ENCODE measurements at places on chromosomes 1 and 21. TPM values are rescaled to one million over a fixed set of nuclear protein-coding genes. Genes with fewer than 3 reads are reported as not detected.

DNA sequence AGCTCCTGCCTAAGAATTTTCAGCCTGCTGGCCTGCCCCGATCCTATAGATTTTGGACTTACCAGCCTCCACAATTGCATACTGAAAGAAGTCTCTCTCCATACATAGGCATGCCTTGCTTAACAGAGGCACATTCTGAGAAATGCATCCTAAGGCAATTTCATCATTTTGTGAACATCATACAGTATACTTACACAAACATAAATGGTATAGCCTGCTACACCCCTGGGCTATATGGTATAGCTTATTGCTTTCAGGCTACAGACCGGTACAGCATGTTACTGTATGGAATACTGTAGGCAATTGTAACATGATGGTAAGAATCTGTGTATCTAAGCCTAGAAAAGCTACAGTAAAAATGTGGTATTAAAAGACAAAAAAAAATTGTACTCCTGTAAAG, 174.7 kb downstream of the NRIP1 start:
- H3K27me3 ChIP-seq = no peaks in the 10 kb centered on the region
- peaks cover 2% of the 10 kb centered on the region for H3K4me1 ChIP-seq
- no peak overlapping the region for H3K27ac ChIP-seq
- no peak overlapping the region for H3K4me3 ChIP-seq
- DNase-seq = no peak

GRCh38 chr1:121516234-121516967, 331.6 kb downstream of the SRGAP2C start:
- peak; percentile 40 for DNase-seq
- H3K4me3 ChIP-seq = peak overlapping the region; percentile 79
- peak overlapping the region; percentile 96 for H3K27ac ChIP-seq
- H3K36me3 ChIP-seq = peaks cover 9% of the 10 kb centered on the region
- no peaks in the 10 kb centered on the region for H3K27me3 ChIP-seq

GRCh38 chr1:171206978-171207355, 21.9 kb downstream of the FMO2 start:
- no peaks in the 10 kb centered on the region for H3K4me1 ChIP-seq
- H3K27me3 ChIP-seq = peaks cover 18% of the 10 kb centered on the region
- no peak overlapping the region for H3K4me3 ChIP-seq
- DNase-seq = no peak

DNA sequence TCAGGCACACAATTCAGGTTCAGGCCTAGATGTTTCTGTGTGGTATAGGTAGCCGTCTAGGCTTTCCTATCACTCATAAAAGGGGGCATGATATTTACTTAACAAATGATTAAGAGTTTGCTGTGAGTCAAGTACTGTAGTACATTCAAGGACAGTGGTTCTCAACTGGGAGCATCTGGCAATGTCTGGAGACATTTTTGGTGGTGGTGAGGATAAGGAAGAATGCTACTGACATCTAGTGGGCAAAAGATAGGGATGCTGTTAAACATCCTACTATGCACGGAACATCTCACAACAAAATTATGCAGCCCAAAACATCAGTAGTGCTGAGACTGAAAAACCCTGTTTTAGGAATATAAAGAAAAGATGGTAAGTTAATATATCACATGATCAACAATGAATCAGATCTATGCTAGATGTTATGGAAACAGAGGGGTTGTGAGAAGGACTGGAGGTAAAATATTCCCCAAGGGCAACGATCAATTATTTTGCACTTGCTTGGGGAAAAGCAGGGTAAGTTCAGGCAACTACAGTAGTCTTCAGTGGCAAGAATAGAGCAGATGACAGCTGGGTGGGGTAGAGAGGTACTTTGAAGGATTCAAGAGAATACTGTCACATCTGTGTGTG, 4.9 kb downstream of the DNTTIP2 start:
- peaks cover 21% of the 10 kb centered on the region for H3K4me1 ChIP-seq
- no peak for DNase-seq
- peaks cover 41% of the 10 kb centered on the region for H3K36me3 ChIP-seq
- H3K27me3 ChIP-seq = no peaks in the 10 kb centered on the region

DNA sequence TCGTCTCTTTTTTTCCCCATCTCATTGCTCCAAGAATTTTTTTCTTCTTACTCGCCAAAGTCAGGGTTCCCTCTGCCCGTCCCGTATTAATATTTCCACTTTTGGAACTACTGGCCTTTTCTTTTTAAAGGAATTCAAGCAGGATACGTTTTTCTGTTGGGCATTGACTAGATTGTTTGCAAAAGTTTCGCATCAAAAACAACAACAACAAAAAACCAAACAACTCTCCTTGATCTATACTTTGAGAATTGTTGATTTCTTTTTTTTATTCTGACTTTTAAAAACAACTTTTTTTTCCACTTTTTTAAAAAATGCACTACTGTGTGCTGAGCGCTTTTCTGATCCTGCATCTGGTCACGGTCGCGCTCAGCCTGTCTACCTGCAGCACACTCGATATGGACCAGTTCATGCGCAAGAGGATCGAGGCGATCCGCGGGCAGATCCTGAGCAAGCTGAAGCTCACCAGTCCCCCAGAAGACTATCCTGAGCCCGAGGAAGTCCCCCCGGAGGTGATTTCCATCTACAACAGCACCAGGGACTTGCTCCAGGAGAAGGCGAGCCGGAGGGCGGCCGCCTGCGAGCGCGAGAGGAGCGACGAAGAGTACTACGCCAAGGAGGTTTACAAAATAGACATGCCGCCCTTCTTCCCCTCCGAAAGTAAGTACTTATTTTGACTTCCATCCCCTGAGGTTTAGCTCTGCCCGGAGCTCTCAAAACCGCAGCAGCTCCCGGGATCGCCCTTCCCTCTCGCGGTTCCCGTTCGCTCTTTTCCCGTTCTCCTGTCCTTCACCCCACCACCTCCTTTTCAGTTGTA, 1.5 kb downstream of the TGFB2 start:
- no peak overlapping the region for H3K27ac ChIP-seq
- H3K4me3 ChIP-seq = no peak overlapping the region

- no peaks in the 10 kb centered on the region for H3K36me3 ChIP-seq
- no peak for DNase-seq
- H3K4me1 ChIP-seq = no peaks in the 10 kb centered on the region
- H3K4me3 ChIP-seq = no peak overlapping the region
- H3K27me3 ChIP-seq = no peaks in the 10 kb centered on the region
Measured at GRCh38 chr1:172071746-172072145, 230.4 kb downstream of the DNM3 start.

DNA sequence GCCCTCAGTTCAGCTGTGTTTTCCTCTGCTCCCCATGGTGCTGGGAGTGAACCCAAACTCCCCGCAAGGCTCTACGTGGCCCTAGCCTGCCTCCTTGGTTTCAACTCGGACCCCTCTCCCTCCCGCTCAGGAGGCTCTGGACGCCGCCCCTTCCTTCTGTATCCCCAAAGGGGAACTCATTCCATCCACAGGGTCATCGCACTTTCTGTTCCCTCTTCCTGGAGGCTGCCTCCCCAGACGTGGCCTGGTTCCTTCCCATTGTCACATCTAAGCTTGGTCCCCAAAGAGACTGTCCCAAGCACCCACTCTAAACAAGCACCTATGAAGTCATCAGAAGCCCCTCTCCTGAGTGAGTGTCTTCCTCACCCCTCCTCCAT, 10.9 kb downstream of the KCNAB2 start:
- no peak overlapping the region for H3K27ac ChIP-seq
- H3K36me3 ChIP-seq = peaks cover 20% of the 10 kb centered on the region
- no peak for DNase-seq
- H3K27me3 ChIP-seq = no peaks in the 10 kb centered on the region
- H3K4me3 ChIP-seq = no peak overlapping the region

- H3K4me1 ChIP-seq = peaks cover 11% of the 10 kb centered on the region
- no peak for DNase-seq
- H3K36me3 ChIP-seq = no peaks in the 10 kb centered on the region
Measured at GRCh38 chr1:11266268-11267074, 4.1 kb upstream of the MTOR start.

- peak overlapping the region; percentile 88 for H3K27ac ChIP-seq
- peaks cover 41% of the 10 kb centered on the region for H3K4me1 ChIP-seq
- peak overlapping the region; percentile 97 for H3K4me3 ChIP-seq
- DNase-seq = no peak
- no peaks in the 10 kb centered on the region for H3K27me3 ChIP-seq
Measured at GRCh38 chr21:33266789-33267135, 595 bp downstream of the IL10RB start.

The ADAM30 gene
- total RNA-seq = not detected

The SYT2 gene
- not detected for total RNA-seq

The RGS4 gene
- total RNA-seq = not detected

The CNR2 gene
- total RNA-seq = 2.0 TPM

The KRTAP10-8 gene
- not detected for total RNA-seq
